ENCODE measurements at places on chromosomes 5 and 9. TPM values are rescaled to one million over a fixed set of nuclear protein-coding genes. Genes with fewer than 3 reads are reported as not detected.

GRCh38 chr9:91144769-91145168 is 216.9 kb downstream of the AUH start:
- no peak overlapping the region for H3K4me3 ChIP-seq
- no peaks in the 10 kb centered on the region for H3K4me1 ChIP-seq
- H3K27ac ChIP-seq: no peak overlapping the region
- no peak for DNase-seq

- H3K36me3 ChIP-seq: no peaks in the 10 kb centered on the region
- peak overlapping the region; percentile 96 for H3K27ac ChIP-seq
- no peaks in the 10 kb centered on the region for H3K27me3 ChIP-seq
- peak; percentile 73 for DNase-seq
- peaks cover 45% of the 10 kb centered on the region for H3K4me1 ChIP-seq
- no peak overlapping the region for H3K4me3 ChIP-seq
These were observed 1.6 kb upstream of the ST6GALNAC4 start for GRCh38 chr9:127918183-127919107.

GRCh38 chr5:180367991-180368390 is 14.9 kb upstream of the GFPT2 start:
- no peaks in the 10 kb centered on the region for H3K27me3 ChIP-seq
- DNase-seq: no peak
- H3K36me3 ChIP-seq: no peaks in the 10 kb centered on the region
- peaks cover 9% of the 10 kb centered on the region for H3K4me1 ChIP-seq
- H3K4me3 ChIP-seq: no peak overlapping the region

DNA sequence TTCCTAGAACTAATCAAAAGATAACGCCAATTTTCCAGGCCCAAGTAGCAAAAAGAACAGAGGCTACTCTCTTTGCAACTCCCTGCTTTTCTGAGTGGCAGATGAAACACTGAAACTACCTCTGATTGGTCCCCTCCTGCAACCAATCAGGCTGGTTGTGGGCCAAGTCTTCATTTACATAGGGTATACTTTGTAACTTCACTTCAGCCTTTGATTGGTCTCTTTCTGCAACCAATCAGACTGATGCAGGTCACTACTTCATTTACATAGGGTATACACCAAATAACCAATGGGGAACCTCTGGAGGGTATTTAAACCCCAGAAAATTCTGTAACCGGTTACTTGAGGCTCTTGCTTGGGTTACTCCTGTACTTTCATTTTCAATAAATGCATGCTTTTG is 289.6 kb downstream of the MED10 start:
- no peaks in the 10 kb centered on the region for H3K36me3 ChIP-seq
- DNase-seq: no peak
- no peak overlapping the region for H3K27ac ChIP-seq
- no peaks in the 10 kb centered on the region for H3K4me1 ChIP-seq
- no peak overlapping the region for H3K4me3 ChIP-seq

GRCh38 chr5:57383093-57383861 is 99.3 kb downstream of the ACTBL2 start:
- H3K27me3 ChIP-seq: no peaks in the 10 kb centered on the region
- DNase-seq: no peak
- H3K36me3 ChIP-seq: no peaks in the 10 kb centered on the region

- peaks cover 77% of the 10 kb centered on the region for H3K4me1 ChIP-seq
- no peak overlapping the region for H3K4me3 ChIP-seq
- no peaks in the 10 kb centered on the region for H3K36me3 ChIP-seq
- DNase-seq: no peak
- H3K27ac ChIP-seq: peak overlapping the region; percentile 99
These were observed 128.5 kb upstream of the STC2 start for GRCh38 chr5:173456751-173457171.

GRCh38 chr5:136086783-136087566 is 45.7 kb upstream of the SMAD5 start:
- no peaks in the 10 kb centered on the region for H3K4me1 ChIP-seq
- no peaks in the 10 kb centered on the region for H3K27me3 ChIP-seq
- H3K27ac ChIP-seq: no peak overlapping the region
- H3K4me3 ChIP-seq: no peak overlapping the region

- H3K27ac ChIP-seq: no peak overlapping the region
- no peaks in the 10 kb centered on the region for H3K36me3 ChIP-seq
- peak; percentile 38 for DNase-seq
- H3K27me3 ChIP-seq: peaks cover 13% of the 10 kb centered on the region
- no peak overlapping the region for H3K4me3 ChIP-seq
- H3K4me1 ChIP-seq: no peaks in the 10 kb centered on the region
These were observed 270.1 kb downstream of the HSPA4 start for GRCh38 chr5:133321833-133322420.

- H3K36me3 ChIP-seq: no peaks in the 10 kb centered on the region
- no peak for DNase-seq
- no peak overlapping the region for H3K27ac ChIP-seq
- H3K4me1 ChIP-seq: no peaks in the 10 kb centered on the region
- no peak overlapping the region for H3K4me3 ChIP-seq
- H3K27me3 ChIP-seq: no peaks in the 10 kb centered on the region
These were observed 523.3 kb downstream of the LRRC70 start for GRCh38 chr5:63101870-63102269.

GRCh38 chr5:32541241-32541640 is 44.1 kb upstream of the SUB1 start:
- peak overlapping the region; percentile 4 for H3K27ac ChIP-seq
- H3K27me3 ChIP-seq: no peaks in the 10 kb centered on the region
- no peak for DNase-seq
- peaks cover 24% of the 10 kb centered on the region for H3K4me1 ChIP-seq
- no peak overlapping the region for H3K4me3 ChIP-seq
- no peaks in the 10 kb centered on the region for H3K36me3 ChIP-seq

DNA sequence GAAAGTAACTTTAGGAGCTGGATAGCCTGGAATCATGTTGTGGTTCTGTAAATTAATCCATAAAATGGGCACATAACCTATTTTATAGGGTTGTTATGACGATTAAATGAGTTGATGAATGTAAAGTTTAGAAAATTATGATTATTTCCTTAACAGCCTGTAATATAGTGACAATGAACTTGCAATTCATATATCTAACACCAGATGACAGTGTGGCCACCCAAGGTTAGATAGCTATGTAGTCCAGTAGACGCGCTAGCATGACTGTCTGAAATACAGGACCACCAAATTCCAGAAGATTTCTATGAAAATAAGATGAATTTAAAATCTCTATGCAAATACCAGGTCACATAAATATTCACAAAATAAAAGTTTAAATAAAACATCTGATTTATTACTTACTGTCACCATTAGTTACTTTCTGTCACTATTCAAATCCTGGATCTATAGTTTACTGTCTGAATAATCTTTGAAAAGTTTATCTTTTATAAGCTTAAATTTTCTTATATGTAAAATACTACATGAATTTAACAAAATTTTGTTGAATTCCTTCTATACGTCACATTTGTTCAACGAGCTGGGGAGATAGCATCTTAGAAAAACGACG is 26.1 kb upstream of the MACIR start:
- H3K4me3 ChIP-seq: no peak overlapping the region
- no peak for DNase-seq
- no peaks in the 10 kb centered on the region for H3K27me3 ChIP-seq
- H3K36me3 ChIP-seq: peaks cover 2% of the 10 kb centered on the region

- DNase-seq: no peak
- no peaks in the 10 kb centered on the region for H3K36me3 ChIP-seq
- H3K4me3 ChIP-seq: peak overlapping the region; percentile 15
- peaks cover 3% of the 10 kb centered on the region for H3K4me1 ChIP-seq
- H3K27ac ChIP-seq: no peak overlapping the region
These were observed 1.3 kb downstream of the LRRC26 start for GRCh38 chr9:137168573-137168903.

DNA sequence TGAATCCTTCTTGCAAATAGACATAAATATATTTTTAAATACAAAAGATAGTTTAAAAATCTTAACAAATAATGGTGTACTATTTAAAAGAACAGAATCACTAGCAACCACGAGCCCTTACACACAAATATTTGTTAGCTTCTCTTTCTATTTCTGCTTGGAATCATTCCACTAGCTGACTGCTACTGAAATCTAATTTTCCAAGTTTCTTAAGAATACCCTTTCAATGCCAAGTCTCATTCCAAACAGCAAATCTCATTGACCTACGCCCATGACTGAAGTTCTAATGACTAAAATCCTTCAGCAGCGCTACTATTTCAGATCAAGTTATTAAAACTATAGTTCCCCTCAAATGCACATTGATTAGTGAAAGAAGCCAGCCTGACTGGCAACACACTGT is 13.2 kb upstream of the PPP1R2B start:
- no peaks in the 10 kb centered on the region for H3K4me1 ChIP-seq
- H3K4me3 ChIP-seq: no peak overlapping the region
- peaks cover 17% of the 10 kb centered on the region for H3K27me3 ChIP-seq
- DNase-seq: no peak
- H3K27ac ChIP-seq: no peak overlapping the region

- no peak overlapping the region for H3K4me3 ChIP-seq
- H3K27me3 ChIP-seq: no peaks in the 10 kb centered on the region
- no peaks in the 10 kb centered on the region for H3K36me3 ChIP-seq
- H3K27ac ChIP-seq: no peak overlapping the region
- no peak for DNase-seq
- H3K4me1 ChIP-seq: peaks cover 21% of the 10 kb centered on the region
These were observed 122.8 kb upstream of the MAP3K1 start for GRCh38 chr5:56692359-56693219.

GRCh38 chr9:130371196-130371966 is 73.4 kb upstream of the ASS1 start:
- H3K4me3 ChIP-seq: no peak overlapping the region
- H3K36me3 ChIP-seq: no peaks in the 10 kb centered on the region
- DNase-seq: no peak
- peaks cover 23% of the 10 kb centered on the region for H3K27me3 ChIP-seq
- H3K4me1 ChIP-seq: no peaks in the 10 kb centered on the region

GRCh38 chr5:93642526-93642925 is 59.5 kb downstream of the NR2F1 start:
- no peak for DNase-seq
- H3K36me3 ChIP-seq: no peaks in the 10 kb centered on the region
- H3K27ac ChIP-seq: no peak overlapping the region
- H3K4me1 ChIP-seq: peaks cover 2% of the 10 kb centered on the region
- no peak overlapping the region for H3K4me3 ChIP-seq
- no peaks in the 10 kb centered on the region for H3K27me3 ChIP-seq

- H3K27me3 ChIP-seq: no peaks in the 10 kb centered on the region
- peaks cover 16% of the 10 kb centered on the region for H3K36me3 ChIP-seq
- DNase-seq: peak; percentile 18
- peak overlapping the region; percentile 96 for H3K27ac ChIP-seq
These were observed 26.5 kb downstream of the COL27A1 start for GRCh38 chr9:114181607-114182409.

- H3K4me1 ChIP-seq: peaks cover 69% of the 10 kb centered on the region
- H3K27me3 ChIP-seq: no peaks in the 10 kb centered on the region
- no peak for DNase-seq
These were observed 27.9 kb downstream of the DAB2 start for GRCh38 chr5:39396843-39397242.

DNA sequence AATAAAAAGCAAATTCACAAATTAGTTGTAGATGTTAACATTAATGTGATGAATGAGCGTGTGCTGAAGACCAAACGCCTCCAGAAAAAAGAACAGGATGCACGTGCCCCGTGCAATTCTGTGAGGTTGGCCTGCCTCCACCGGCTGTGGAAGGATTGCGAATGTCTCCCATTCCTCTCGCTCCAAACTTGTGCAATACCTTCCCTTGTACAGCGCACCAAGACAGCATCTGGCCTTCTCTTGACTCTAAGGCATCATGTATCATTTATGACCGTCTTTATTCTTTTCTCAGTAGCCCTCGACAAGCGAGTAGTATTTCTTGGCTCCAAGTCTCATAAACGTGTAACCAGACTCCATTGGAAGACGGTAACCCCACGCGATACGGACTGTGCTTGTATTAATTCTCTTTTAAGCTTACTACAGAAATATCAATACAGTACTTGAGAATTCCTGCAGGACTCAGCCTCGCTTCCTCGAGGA is 1.5 kb upstream of the TESK1 start:
- peak; percentile 50 for DNase-seq
- H3K4me3 ChIP-seq: peak overlapping the region; percentile 87

GRCh38 chr9:93525476-93525875 is 50.9 kb upstream of the PHF2 start:
- H3K4me3 ChIP-seq: no peak overlapping the region
- H3K27me3 ChIP-seq: no peaks in the 10 kb centered on the region
- peaks cover 17% of the 10 kb centered on the region for H3K36me3 ChIP-seq

DNA sequence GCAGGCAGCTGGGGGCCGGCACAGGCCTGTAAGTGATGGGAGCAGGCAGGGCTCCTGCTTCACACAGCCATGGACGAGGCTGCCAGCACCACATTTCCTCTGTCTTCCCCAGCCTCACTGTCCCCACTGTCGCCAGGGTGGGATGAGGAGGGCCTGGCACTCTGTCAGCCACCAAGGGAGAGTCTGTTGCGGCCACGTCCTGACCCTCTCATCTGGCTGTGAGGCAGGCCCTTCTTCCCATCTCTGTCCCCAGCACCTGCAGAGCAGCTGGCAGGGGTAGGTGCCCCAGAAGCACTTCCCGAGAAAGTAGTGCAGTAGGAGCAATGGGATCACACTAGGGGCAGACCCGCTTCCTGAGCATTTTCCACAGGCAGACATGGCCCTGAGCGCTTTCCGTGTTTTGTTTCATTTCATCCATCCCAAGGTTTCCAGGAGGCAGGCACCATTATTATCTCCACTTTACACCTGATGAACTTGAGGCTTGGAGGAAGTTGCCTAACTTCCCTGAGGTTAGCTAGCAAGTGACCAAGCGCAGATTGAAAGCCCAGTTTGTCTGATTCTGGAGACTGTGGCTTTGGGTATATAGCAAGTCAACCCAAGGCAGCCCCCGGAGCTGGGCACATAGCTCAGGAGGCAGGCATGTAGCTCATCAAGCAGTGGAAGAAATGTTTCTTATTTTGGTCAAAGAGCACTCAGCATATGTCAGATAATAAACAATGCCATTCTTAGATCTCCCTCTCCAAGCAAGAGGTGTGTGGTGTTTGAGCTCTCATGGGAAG is 202.4 kb downstream of the DAB2IP start:
- H3K36me3 ChIP-seq: peaks cover 6% of the 10 kb centered on the region
- H3K27ac ChIP-seq: no peak overlapping the region
- H3K4me3 ChIP-seq: no peak overlapping the region

Gene ARSB
- 45.1 TPM for total RNA-seq

Gene NEURL1B
- 5.4 TPM for total RNA-seq

Gene CAPSL
- not detected for total RNA-seq

Gene IFNK
- not detected for total RNA-seq

Gene SLC46A2
- total RNA-seq: not detected

Gene ANKRD18A
- total RNA-seq: 0.29 TPM

Gene ADAMTSL1
- 1.0 TPM for total RNA-seq

Gene KCNMB1
- total RNA-seq: 23.2 TPM

Gene ADAMTS12
- 32.9 TPM for total RNA-seq

Gene PCDHGC4
- 0.72 TPM for total RNA-seq

Gene PAEP
- not detected for total RNA-seq

Gene CCDC183
- total RNA-seq: 1.4 TPM

Gene ARID3C
- not detected for total RNA-seq

Gene NEUROG1
- not detected for total RNA-seq

Gene IGFBPL1
- 2.8 TPM for total RNA-seq
